ENCODE measurements at places on chromosomes 16 and 17.

GRCh38 chr17:33854596-33854995, 400.5 kb upstream of the CCL2 start:
- DNase-seq = no peak

DNA sequence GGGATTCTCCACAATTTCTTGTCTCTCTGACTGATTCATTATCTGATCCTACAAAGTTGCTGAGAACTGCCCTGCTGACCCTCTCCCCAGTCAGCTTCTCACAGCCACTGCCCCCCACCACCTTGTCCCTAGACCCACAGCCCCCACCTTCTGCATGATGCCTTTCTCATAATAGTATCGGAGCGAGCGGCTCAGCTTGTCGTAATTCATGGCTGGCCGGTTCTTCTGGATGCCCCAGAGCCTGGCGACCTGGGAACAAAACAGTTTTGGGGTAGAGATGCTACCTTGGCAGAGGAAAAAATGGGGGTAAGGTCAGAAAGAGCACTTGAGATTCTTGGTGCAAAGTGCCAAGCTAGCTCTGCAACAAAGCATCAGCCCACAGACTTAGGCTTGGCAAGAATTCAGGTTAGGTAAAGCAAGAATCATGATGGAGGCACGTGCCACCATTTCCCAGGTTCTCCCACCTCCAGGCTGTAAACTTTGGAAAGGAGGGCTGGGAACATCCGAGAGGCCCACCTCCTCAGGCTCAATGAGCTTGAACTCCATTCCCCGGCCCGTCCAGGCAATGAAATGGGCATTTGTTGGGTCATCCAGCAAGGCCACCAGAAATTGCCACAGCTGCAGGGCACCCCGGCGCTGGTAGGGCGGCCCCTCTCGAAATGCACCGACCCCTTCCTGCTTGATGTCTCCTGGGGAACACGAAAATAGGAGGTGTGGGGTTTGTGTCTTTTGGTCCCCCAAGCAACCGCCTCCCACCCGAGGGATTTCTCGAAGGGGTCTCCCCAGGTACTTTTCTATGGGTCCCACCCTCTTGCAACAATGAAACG, 16.9 kb downstream of the ETV4 start:
- DNase-seq = no peak

GRCh38 chr17:50952013-50952412, 85.9 kb upstream of the TOB1 start:
- peak; percentile 54 for DNase-seq

DNA sequence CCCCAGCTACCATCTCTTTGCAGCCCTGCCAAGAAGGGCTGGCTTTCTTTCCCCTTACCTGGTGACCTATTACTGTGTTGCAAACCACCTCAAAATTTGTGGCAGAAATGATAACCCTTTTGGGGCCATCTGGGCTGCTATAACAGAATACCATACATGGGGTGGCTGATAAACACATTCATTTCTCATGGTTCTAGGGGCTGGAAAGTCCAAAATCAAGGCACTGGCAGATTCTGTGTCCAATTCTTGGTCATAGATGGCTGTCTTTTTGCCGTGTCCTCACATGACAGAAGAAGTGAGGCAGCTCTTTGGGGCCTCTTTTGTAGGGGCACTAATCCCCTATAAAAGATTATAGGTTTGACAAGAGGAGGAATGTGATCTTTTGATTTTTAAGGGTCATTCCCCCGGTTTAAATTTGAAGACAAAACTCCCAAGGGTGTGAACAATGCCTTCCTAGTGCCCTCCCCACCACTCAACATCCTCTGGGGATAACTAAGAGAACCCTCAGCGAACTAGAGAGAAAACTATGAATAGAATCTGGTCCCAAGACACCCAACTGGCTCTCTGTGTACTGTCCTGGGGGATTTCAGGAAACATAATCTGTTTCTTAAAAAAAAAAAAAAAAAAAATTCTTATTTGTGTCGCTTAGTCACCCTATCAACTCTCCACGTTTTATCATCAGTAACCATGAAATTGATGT, 1.7 kb upstream of the METTL22 start:
- no peak for DNase-seq

Data from Caco-2 (cell line).